ENCODE measurements at places on chromosomes 13 and 19.
A peak's percentile ranks its signal among the peaks of the same experiment; 100 is the strongest.

- DNase-seq: no peak
These were observed 64.0 kb upstream of the ZNF681 start for GRCh38 chr19:23822735-23823134.

- no peak for DNase-seq
These were observed 32.3 kb downstream of the LPAR6 start for GRCh38 chr13:48380581-48380980.

DNA sequence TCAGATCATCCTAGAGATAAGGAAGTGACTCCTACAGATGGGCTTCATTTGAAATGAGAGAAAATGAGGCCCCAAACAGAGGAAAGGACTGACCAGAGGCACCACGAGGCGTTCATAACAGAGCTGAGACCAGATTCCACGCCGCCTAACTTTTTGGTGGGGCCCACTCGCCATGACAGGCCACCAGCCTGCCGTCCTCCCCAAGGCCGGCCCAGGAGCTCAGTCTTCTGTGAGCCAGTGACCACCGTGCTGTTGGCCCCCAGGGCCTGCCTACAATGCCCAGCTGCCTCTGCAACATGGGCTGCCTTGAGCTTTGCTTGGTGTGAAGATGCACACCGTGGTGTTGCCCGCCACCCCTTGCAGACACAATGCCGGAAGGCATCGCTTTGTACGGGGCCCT is 40.5 kb downstream of the TSHZ3 start:
- no peak for DNase-seq

- DNase-seq: no peak
These were observed 73.0 kb upstream of the OXGR1 start for GRCh38 chr13:97067017-97067895.

- DNase-seq: no peak
These were observed 14.4 kb upstream of the PLEKHF1 start for GRCh38 chr19:29650772-29651387.

DNA sequence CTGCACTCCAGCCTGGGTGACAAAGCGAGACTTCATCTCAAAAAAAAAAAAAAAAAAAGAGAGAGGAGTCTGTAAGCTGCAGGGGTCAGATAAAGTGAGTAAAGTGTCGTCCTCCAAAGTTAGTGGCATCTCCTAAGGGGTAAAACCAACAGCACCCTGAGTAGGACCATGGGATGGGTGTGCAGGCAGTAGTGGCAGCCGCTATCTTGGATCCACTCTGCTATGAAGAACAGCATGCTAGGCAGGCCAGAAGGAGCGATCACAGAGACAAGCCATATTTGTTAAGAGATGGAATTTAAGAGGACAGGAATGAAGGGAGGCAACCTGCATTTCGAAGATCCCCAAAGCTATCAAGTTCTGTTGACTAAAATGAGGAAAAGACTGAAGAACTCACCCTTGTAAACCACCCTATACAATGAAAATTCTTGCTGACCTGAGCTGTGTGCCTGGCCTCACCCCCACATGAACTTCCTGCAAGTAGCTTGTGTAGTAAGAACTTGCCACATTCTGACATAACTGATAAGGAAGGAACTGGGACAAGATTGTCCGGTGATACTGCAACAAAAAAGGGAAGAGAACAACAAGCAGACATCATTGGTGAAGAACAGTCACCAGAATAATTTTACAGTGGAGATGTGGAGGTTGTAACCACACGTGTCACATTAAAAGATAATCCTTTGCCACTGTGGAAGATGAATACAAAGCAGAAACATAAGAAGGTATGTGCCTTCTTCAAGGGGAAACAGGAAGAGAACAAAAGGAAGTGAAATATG is 16.2 kb downstream of the DPY19L3 start:
- no peak for DNase-seq

- DNase-seq: no peak
These were observed 294.9 kb downstream of the DLEU7 start for GRCh38 chr13:50548586-50548985.

DNA sequence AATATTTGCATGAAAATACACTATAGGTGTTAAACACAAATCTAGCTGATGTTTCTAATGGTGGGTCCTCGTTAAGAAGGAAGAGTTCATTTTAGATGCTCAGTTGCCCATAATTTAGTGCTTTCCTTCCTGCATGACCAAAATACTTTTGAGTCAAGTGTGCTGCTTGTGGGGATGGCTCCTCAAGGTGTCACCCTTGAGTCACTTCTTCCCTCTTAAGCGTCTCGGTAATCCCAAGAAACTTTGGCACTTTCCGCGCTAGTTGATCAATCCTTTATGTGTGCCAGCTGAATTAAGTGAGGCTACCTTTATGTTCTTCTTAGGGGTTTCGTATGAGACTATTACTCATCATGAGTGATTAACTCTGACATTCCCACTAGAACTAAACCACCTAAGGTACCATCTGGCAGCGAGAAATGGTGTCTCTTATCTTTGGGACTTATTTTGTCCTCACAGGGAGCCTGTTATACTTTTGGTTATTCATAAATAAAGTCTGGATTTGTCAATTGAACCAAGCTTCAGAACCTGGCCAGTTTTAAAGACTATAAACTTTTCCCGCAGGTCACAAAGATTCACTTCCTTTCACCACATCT is 106.8 kb downstream of the NHLRC3 start:
- peak; percentile 49 for DNase-seq

DNA sequence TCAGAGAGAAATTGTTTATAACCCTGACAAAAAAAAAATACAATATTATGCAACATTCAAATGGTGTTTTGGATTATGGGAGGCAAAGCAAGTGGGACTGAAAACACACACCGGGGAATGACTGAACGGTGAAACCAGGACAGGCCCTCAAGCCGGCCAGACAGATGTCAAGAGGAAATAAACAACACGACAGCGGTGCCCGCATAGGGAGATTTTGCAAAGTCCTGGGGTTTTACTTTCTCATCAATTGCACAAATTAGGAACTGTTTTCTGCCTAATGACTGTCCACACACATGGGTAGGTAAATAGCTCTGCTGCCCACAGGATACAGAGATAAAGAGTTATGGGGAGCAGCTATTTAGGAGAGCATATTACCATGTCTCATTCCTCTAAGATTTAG is 134.5 kb downstream of the IRS2 start:
- DNase-seq: no peak

DNA sequence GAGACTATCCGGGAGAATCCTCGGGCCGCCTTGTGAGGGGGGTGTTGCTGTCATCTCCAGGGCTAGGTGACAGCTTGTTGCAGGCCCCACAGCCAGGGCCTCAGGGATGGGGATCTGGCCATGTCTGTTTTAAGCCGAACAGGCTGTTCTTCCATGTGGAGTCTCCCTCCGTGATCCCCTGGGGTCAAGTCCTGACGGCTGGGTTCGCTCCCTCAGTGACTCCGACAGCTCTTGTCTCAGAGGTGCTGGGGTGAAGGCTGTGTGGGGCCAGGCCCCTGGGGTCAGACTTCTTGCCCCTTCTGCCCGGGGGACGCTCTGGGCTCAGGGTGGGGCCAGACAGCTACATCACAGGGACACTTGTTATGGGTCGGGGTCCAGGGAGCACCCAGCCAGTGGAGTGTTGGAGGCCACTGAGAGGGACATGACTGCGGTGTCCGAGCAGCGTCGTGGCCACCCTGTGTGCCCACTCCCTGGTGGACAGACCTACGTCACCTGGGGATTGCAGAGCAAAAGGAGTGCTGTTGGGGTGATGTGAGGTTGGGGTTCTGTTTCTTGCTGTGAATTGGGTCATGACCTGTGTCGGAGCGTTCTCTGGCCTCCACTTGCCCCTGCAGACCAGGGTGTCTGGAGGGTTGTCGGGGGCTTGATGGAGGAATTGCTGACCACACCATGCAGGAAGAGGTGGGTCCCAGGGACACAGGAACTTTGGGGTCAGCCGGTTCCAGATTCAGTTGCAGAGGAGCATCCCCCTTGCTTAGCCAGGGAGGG is 21.5 kb downstream of the EPN1 start:
- no peak for DNase-seq

DNA sequence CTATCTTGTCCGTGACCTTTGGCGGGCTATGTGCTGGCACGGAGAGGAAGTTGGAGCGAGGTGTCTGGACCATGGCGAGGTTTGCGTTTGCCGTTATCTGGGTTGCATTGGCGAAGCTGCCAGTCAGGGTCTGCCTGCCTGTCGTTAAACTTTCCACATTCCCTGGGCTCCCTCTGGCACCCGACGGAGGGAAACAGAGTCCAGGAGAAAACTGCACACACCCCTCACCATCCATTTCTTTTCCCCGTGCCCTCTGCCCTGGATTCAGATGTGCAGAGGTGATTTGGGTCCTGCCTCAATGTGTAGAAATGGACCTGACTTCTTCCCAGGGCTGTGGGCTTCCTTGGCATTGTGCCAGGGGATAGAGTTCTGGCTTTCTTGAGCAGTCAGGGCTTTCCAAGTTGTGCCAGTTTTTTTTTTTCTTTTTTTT is 142.4 kb downstream of the URI1 start:
- no peak for DNase-seq

DNA sequence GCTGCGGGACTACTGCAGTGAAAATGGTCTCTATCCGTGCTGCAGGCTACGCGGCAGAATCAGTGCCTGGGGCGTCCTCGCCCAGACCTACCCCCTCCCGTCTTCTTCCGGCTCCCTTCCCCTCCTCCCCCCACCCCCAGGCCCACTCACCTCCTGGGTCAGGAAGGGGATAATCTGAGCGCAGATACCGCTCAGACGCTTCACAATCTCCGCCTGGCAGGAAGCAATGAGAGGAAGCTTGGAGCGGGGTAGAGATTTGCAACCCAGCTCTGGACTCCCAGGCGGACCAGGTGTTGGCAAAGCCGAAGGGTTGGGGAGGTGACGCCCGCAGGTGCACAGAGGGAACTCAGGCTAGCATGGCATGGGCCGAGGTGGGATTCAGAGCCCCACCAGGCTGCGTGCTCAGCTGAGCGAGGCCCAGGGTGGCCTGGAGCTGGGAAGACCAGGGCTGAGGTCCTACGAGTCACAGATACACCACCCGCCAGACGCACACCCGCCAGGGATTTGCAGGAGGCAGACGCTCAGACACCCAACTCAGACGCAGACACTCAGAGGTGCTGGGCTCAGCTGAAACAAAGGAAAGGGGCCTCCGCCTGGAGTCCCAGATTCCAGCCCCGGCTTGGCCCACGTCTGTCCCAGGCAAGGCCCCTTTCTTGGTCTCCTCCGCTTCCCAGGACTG is 4.1 kb downstream of the TLE2 start:
- DNase-seq: no peak

DNA sequence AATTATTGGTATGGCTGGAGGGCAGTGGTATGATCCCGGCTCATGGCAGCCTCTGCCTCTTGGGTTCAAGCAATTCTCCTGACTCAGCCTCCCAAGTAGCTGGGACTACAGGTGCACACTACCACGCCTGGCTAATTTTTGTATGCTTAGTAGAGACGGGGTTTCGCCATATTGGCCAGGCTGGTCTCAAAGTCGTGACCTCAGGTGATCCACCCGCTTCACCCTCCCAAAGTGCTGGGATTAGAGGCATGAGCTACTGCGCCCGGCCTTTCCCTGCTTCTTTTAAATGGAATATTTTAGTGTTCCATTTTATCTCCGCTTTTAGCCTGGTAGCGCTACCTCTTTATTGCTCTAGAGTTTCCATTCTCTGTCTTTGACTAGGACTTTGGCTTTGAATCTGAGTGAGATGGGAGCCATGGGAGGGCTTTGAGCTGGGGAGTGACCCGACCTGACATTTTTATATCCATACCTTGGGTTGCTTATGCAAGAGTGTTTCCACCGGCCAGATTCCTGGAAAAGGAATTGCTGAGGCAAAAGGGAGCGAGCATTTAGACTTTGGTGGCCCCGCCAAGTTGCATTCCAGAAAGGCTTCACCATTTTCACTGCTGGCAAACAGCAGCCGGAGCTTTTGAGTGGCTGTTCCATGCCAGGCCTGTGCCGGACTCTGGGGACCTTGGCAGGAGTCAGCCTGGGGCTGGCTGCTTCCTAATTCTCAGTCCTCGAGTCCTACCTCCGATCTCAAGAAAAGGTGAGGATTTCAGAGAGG is 22.9 kb downstream of the BICRA start:
- DNase-seq: no peak

DNA sequence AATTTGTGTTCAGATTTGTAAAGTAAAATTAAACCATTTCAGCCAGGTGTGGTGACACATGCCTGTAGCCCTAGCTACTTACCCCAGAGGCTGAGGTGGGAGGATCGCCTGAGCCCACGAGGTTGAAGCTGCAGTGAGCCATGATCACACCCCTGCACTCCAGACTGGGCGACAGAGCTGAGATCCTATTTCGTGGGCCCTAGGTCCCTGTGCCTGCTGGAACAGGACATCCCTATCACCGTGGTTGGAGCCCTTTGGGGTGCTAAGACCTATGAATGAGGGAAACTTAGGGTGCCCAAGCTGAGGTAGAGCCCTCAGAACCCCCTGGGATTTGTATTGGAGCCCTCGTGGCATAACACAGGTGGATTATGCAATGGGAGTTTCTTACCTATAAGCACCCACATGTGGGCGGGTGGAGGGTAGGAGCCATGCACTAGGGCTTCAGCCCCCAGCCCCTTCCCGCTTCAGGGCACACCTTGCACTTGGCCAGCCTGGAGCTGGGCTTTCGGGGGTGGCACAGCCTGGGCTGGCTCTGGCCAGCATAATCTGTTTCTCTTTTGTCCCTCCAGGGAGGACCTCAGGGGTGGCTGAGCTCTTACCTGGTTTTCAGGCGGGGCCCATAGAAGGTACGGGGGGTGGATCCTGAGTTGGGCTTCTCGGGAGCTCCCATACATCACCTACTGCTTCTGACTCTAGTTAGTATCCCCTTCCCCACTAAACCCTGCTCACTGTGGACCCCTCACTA is 7.2 kb upstream of the USF2 start:
- no peak for DNase-seq

DNA sequence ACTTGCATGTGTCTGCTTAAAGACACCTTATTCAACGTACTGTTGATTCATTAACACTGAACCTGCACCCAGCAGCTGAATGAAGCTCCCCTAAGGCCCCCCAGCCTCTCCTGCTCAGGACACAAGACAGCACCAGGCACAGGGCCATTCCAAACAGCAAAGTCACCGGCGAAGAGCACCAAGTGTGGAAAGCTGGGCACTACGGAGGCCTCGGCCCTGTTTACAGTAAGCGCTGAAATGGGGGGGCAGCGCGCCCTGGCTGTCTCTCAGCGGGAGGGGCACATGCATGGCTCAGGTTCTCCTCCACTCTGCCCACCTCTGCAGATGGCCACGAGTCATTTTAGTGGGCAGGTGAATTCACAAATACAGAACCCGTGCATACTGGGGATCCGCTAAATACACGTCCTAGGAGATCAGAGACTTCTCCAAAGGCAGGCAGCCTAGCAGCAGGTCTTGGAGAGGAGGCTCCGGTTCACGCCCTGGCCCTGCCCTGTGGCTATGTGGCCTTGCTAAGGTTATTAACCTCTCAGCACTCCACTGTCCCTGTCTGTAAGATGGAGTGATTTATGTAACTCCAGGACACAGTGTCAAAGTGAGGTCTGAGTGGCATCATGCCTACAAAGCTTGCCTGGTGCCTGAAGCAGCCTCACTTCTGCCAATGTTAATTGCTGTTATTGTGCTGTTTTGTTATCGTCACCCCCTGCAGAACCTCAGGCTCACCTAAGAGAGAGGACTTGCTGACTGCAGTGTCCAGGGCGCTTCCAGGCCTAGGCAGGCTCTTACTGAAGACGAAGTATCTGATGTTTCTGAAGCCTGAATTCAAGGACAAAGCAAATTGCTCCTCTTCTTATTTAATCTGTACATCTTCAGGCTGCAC is 207.4 kb upstream of the SOX1 start:
- no peak for DNase-seq

Measured in activated CD4-positive, alpha-beta T cell treated with anti-CD3 and anti-CD28 coated beads for 48 hours (primary cell).